Smooth muscle cell of bladder (primary cell): ENCODE measurements at places on chromosomes 2 and 18. TPM values are rescaled to one million over a fixed set of nuclear protein-coding genes. Genes with fewer than 3 reads are reported as not detected.

DUSP19 gene
- 3.4 and 3.8 TPM in 2 replicates for total RNA-seq

DSC1 gene
- not detected in 2 replicates for total RNA-seq

SP110 gene
- 2.7 and 2.9 TPM in 2 replicates for total RNA-seq

TUBB8B gene
- total RNA-seq = not detected in 2 replicates

TGFA gene
- under 0.01 and 0.28 TPM in 2 replicates for total RNA-seq

IL1RL1 gene
- total RNA-seq = 0.14 and 0.18 TPM in 2 replicates

NXPH2 gene
- total RNA-seq = 0.14 TPM in 1 of 2 replicates, not detected in the other

DYNAP gene
- not detected in 2 replicates for total RNA-seq

SERPINB10 gene
- not detected in 2 replicates for total RNA-seq

GLS gene
- 332 and 575 TPM in 2 replicates for total RNA-seq

KCNG2 gene
- total RNA-seq = 1.3 and 4.7 TPM in 2 replicates

EMILIN1 gene
- 203 and 242 TPM in 2 replicates for total RNA-seq

UGT1A8 gene
- 0.37 and 0.71 TPM in 2 replicates for total RNA-seq

CRYGD gene
- not detected in 2 replicates for total RNA-seq

FEV gene
- not detected in 2 replicates for total RNA-seq

MROH2A gene
- under 0.01 and 0.14 TPM in 2 replicates for total RNA-seq

CERS6 gene
- total RNA-seq = 4.1 and 5.0 TPM in 2 replicates

TEX44 gene
- total RNA-seq = not detected in 2 replicates

SKOR2 gene
- total RNA-seq = not detected in 2 replicates

HNMT gene
- 84.5 and 172 TPM in 2 replicates for total RNA-seq

SULT1C4 gene
- 0.37 TPM in 1 of 2 replicates, not detected in the other for total RNA-seq

AMMECR1L gene
- total RNA-seq = 13.4 and 14.2 TPM in 2 replicates

ZBTB7C gene
- total RNA-seq = under 0.01 TPM in 2 replicates

AGXT gene
- total RNA-seq = 0.14 TPM in 1 of 2 replicates, not detected in the other

DYNC1I2 gene
- 85.6 and 96.0 TPM in 2 replicates for total RNA-seq
